Stimulated activated CD4-positive, alpha-beta T cell treated with anti-CD3 and anti-CD28 coated beads, Interleukin-15, amount 100 ng/mL, for 48 hours (primary cell): ENCODE measurements at places on chromosomes 6 and 20.

GRCh38 chr20:47231382-47232039 lies 125.0 kb downstream of the ZMYND8 start:
- no peak for DNase-seq

- DNase-seq: no peak
Observed at GRCh38 chr6:161590961-161591627, 317.2 kb upstream of the AGPAT4 start.

DNA sequence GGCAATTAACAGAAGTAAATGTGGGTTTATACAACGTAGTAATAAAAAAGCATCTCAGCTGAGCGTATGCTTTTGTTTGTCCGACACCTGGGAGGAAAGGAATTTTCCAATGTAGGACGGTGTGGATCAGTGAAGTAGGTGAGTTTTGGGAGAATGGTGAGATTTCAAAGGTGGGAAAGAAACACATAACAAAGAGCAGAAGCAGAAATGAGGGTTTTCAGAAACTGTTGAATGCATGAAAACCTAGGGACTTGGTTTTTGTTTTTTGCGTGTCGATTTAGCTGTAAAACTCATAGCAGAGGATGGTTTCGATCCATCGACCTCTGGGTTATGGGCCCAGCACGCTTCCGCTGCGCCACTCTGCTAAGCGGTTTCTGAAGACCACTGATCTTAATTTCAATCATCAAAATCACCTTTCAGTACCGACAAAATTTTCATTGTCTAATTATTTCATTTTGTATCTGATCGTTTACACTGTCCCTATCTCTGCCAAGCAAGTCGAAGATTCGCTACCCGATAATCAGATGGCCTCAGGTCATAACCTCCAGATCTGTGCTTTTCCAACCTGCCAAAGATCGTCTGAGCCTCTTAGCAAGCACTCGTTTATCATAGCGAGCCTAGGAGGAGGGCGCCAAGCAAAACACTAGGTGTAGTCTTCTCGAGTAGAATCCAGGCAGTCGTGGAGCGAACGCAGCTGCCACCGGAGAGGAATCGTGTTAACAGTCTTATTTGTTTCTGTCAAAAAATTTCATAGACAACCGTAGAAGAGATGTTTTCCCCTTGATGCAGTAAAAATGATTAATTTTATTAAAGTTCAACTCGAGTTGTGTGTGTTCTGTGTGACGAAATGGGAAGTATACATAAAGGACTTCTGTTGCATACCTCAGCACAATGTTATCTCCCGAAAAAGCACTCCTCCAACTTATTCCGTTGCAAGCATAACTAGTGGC lies 20.9 kb upstream of the POM121L2 start:
- peak; percentile 23 for DNase-seq

DNA sequence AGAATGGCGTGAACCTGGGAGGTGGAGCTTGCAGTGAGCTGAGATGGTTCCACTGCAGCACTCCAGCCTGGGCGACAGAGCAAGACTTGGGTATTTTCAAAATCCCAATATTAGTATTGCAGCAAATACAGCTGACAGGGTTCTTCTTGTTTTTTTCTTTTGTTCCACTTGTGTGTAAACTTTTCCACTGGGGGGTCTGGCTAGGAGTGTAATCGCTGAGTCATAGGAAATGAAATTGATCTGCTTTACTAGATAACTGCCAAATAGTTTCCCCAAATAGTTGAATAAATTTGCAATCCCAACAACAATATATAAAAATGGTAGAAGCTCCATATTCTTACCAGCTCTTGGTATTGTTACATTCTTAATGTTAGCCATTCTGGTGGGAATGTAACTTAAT lies 526.0 kb upstream of the SOX4 start:
- no peak for DNase-seq
